ENCODE measurements at places on chromosomes 5 and 9.
A peak's percentile ranks its signal among the peaks of the same experiment; 100 is the strongest.

DNA sequence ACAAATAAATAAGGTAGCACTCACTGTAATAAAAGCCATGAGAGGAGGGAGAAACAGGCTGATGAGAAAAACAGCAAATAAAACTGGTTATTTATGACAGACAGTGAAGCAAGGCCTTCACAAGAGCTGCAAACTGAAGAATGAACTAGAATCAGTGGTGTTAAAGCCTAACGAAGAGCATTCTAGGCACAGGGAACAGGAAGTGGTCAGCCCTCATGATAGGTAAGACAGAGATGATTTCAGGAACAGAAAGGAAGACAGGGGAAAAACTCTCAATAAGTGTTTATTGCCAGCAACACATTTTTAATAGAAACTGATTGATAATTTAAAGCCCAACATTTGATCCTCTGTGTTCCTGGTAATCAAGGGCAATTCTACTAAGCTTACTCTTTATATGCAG is 124.5 kb downstream of the EDIL3 start:
- no peak for DNase-seq

DNA sequence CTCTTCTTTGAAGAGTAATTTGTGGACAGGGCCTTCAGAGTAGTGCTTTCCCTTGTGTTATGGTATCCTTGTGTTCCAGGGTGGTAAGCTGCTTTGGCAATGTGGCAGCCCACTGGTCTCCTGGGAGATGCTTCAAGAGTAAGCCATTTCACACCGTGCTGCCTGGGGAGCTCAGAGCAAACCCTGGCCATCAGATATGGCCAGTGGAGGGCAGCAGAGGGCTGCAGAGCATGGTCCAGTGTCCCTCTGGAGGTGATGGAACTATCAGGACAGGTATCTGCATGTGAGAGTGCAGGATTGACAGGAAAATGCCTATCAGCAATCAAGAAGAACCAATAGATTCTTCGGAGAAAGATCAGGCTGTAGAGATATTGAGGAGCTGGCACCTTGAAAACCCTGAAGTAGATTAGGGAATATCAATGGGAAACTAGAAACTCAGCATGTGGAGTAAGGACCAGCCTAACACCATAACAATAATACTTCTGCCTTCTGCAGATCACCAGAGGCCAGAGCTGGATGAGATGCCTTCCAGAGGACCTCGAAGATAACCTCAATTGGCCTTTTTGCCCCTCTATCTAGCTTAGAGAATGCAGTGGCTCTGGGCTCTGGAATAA is 90.8 kb downstream of the PLPPR1 start:
- no peak for DNase-seq

DNA sequence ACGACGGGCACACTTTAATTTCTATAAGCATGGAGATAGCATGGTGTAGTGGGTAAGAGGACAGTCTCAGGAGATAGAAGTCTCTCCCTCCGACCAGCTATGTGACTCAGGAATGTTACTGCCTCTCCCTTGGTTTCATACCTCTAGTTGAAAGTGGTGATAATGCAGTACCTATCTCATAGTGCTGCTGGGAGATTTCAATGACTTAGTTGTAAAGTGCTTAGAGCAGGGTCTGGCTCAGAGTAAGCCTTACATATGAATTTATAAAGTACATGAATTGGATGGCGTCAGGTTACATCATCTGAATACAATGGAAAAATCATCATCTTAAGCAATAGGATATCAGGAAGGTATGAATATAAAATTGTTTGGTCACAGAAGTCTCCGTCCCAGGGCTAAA is 952.8 kb upstream of the EDIL3 start:
- no peak for DNase-seq

DNA sequence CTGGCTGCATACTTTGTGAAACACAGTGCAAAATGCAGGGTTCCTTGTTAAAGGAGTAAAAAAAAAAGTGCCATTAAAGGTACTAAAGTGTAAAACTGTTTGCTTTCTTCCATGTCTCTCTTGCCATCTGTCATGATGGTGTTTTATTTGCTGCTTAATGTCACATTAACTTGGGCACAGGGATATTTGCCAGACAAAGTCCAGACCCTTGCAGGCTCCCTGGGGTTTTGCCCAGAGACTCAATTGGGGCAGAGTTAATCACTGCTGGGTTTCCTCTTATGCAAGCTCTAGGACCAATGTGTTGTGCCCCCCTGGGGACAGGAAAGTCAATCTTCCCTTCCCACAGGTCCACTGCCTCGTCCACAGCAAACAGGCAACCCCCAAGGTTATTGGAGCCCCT is 274.3 kb upstream of the SGCD start:
- DNase-seq = no peak

DNA sequence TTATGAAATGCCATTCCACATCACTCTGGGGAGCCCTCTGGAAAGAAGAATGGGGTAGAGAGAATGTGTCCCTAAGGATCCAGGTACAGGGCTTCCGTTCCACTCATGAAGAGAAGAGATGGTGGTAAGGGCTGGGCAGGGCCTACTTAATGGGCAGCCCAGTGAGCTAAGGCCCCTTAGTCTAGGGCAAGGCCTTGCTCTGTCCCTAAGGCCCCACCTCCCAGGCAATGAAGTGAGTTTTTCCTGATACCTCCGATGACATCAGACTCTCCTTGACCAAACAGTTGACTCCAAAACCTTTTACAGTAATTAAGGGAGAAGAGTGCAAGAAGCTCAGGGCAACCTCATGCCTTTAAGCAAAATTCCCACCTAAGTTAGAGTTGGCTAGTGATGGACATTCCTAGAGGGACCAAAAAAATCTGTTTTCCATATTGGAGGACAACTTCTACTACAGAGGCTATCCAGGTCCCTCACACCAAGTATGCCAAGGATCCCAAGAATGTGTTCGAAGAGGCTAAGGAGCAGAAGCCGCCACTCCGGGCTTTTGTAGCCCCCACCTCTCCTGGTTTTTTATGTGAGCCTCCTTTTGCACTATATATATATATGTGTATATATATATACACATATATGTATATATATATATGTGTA is 5.9 kb downstream of the KLF9 start:
- no peak for DNase-seq

DNA sequence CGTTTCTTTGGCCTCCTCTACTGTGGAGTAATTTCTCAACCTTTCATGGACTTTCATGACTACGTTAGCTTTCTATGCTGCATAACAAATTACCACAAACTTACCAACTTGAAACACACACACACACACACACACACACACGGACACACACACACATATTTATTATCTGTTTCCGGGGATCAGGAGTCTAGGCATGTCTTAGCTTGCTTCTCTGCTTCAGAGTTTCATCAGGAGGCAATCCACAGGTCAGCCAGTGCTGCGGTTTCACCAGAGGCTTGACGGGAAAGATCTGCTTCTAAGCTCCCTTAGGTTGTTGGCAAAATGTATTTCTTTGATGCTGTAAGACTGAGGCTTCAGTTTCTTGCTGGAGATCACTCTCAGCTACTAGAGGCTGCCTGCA is 59.0 kb upstream of the C9orf72 start:
- DNase-seq = no peak

- no peak for DNase-seq
Observed at GRCh38 chr5:39015743-39016586, 58.2 kb downstream of the RICTOR start.

GRCh38 chr9:105836936-105837660 is 142.8 kb downstream of the TMEM38B start:
- DNase-seq = no peak

GRCh38 chr5:59107692-59108091 is 524.8 kb downstream of the RAB3C start:
- no peak for DNase-seq

DNA sequence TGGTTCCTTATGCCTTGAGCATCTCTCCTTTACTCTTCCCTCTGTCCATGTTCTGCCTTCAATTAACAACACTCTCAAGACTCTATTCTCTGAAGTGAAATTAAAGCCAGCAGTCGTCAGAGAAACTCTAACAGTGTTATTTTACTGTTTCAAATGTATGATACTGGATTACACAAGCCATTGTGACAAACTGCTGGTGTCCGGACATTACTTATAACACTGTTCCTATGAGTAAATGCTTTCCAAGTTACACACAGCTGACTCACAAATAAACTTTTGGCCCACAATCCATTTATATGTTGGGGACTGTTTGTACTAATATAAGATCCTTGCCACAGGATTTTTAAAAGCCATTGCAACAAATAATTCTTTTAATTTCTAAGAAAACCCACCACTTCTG is 63.2 kb upstream of the GHR start:
- no peak for DNase-seq

- DNase-seq = no peak
Observed at GRCh38 chr5:145236983-145237382, 598.2 kb downstream of the PRELID2 start.

- no peak for DNase-seq
Observed at GRCh38 chr5:20678814-20679298, 690.9 kb upstream of the CDH18 start.

GRCh38 chr5:154575546-154576428 is 97.8 kb upstream of the HAND1 start:
- no peak for DNase-seq

DNA sequence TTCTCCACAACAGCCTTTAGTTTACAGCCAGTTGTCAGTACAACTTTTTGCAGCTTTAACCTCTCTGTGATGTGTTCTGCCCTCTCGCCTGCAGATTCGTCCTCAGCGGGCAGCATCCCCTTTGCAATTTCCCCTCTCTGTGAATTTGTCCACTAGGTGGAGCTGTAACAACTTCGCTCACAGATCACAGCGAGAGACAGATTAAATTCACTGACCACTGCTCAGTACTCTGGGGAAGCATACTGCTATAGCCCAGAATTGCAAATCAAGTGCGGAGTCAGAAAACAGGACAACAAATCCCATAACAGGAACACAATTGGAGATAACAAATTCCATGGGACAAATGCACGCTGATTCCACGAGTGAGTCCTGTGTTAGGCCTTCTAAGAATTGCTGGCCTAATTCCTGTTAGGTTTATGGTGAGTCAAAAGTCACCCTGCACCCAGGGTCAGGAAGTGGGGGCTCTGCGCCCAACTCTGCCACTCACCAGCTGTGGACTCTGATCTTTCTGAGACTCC is 2124.9 kb downstream of the MAT2B start:
- DNase-seq = no peak

GRCh38 chr5:14186059-14186830 is 43.1 kb downstream of the TRIO start:
- DNase-seq = no peak

- no peak for DNase-seq
Observed at GRCh38 chr5:145800181-145800580, 35.0 kb downstream of the PRELID2 start.

DNA sequence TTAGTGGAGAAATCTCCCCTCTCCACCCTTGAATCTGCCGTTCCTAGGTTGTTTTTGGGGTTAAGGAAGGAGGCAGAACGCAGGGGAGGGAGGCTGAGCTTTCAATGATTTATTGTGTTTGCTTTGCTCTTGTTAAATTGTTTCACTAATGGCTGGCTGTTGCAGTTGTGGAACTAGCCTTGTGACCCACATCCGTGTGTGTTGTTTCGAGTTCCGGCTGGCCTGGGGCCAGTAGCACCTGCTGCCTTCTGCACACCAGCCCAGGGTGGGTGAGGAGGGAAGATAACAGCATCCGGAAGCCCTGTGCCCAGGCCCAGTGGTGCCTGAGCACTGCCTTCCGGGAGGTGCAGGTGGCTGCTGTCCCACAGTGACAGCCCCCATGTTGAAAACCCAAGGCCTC is 3.6 kb downstream of the ERGIC1 start:
- peak; percentile 16 for DNase-seq

GRCh38 chr5:115428676-115429075 is 115.9 kb downstream of the FEM1C start:
- no peak for DNase-seq

- no peak for DNase-seq
Observed at GRCh38 chr5:72604111-72604797, 97.0 kb upstream of the ZNF366 start.

- DNase-seq = no peak
Observed at GRCh38 chr5:14364576-14365472, 216.8 kb upstream of the OTULINL start.

DNA sequence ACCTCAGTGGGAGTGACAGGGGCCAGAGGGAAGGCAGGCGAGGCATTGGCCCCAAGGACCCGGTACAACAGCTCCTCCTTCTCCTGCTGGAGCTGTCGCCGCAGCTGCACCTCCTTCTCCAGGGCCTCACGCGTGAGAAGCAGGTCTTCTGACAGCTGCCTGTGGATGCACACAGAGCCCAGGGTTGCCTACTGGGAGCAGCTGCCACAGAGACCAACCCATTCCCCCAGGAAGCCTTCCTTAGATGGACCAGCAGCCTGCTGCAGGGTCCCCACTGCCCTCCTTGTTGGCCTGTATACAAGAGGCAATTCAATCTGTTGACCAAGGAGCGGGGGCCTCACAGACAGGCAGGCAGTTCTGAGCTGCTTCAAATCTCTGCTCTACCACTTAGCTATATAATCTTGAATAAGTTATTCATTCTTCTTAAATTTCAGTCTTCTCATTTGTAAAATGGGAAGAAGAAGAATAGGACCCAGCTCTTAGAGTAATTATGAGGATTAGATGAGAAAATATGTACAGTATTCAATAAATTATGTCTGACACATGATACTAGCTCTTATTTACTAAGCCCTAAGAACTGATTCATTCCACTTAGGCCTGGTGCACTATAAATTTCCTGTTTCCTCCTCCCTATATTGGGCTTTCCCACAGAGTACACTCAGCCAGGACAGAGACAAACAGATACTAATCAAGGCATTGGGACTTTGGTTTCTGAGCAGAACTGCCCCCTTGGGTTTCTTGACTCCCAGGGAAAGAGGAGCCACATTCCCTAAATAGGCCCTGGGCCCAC is 26.1 kb upstream of the ANXA6 start:
- no peak for DNase-seq

DNA sequence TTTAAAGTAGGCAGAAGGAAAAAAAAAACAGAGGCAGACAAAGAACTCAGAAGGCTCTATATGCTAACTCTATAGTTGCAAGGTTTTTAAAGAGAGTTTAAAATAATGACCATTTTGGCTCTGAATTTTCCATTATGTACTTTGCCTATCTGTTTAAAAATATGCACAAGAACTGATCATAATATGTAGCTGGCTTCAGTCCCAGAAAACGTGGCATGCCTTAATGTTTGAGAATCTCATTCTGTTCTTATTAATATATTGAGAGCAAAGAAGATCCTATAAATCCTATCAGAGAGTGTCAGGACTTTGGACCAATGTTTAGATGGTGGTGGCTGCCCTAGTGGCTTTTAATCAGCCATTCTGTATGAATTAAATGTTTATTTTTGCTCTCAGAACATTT is 121.5 kb downstream of the JMY start:
- DNase-seq = no peak

GRCh38 chr9:16343249-16344237 is 526.9 kb downstream of the BNC2 start:
- no peak for DNase-seq

- no peak for DNase-seq
Observed at GRCh38 chr5:128349044-128349858, 188.8 kb downstream of the FBN2 start.

- DNase-seq = no peak
Observed at GRCh38 chr5:142096382-142096781, 12.2 kb upstream of the NDFIP1 start.
